ENCODE measurements at places on chromosomes 13 and 19.
A peak's percentile ranks its signal among the peaks of the same experiment; 100 is the strongest.

DNA sequence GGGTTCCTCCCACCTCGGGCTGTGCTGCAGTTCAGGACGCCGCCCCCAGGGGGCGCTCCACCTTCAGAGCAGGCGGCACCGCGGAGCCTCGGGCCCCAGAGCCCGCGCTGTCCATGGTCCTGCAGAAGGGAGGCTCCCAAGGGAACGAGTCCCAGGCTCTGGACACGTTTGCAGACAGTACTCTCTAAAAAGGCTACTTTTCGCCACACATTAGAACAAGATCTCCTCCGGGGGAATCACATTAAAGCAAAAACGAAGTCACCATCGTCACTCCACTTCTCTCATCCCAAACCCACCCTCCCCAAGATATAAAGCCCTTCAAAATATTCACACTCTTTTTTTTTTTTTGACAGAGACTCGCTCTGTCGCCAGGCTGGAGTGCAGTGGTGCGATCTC, 4.6 kb upstream of the SIGLEC10 start:
- peak; percentile 82 for DNase-seq

DNA sequence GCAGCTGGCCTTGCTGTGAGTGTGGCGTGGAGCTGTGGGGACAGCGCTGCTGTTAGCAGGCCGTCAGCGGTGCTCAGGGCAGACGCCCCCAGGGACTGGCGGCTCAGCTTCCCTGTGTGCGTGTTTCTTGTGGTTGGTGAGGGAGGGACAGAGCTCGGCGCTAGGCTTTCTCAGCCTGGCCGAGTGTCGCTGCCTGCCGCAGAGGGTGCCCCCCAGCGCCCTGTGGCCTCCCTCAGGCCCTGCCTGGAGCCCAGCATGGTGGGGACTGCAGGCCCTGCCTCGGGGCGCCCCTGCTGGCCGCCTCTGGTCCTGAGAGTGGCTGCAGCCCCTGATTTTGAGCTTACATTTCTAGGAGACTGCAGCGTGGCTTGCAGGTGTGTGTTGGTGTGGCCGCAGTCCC, 35.5 kb downstream of the DOT1L start:
- DNase-seq = no peak

DNA sequence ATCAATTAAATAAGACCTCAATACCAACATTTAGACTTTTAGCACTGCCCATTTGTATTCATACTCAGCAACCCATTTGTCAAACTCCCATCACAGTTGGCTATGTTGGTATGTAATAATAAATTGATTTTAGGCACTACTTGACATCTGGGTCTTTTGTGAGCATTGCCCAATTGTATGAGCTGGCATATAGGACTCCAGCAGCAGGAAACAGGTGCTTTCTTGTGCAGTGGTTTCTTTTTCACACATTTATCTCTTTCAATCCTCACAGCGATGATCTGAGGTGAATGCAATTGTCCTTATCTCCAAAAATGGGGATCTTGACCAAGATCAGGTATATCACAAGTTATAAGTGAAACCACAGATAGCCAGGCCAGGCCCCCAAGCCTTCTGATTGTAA, 96.9 kb upstream of the OXGR1 start:
- DNase-seq = no peak

DNA sequence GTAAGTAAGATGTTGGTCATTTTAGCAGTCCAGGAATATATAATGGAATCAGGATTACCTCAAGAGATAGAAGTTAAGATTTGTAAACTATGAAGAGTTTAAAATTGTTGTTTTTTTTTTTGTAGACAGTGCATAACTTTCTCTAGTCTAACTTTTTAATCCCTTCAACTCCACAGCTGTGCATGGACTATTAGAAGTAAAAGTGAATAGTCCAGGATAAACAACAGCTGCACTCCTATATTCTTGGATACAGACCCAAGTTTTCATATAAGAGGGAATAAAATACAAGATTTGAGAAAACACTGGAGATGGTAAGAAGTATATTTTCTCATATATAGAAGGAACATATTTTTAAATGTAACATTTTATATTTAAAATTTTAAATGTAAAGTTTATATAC, 1509.9 kb downstream of the SLITRK5 start:
- DNase-seq = no peak

GRCh38 chr13:94342436-94343242, 136.8 kb downstream of the DCT start:
- DNase-seq = no peak

GRCh38 chr19:53332484-53332883, 1.1 kb upstream of the ZNF845 start:
- no peak for DNase-seq

- DNase-seq = peak; percentile 80
Measured at GRCh38 chr13:20902438-20903163, at the start of gene XPO4. Gene XPO4, minus strand, starts transcription at chr13:20902746. Its CDS starts 8 bp downstream, at chr13:20902738.

DNA sequence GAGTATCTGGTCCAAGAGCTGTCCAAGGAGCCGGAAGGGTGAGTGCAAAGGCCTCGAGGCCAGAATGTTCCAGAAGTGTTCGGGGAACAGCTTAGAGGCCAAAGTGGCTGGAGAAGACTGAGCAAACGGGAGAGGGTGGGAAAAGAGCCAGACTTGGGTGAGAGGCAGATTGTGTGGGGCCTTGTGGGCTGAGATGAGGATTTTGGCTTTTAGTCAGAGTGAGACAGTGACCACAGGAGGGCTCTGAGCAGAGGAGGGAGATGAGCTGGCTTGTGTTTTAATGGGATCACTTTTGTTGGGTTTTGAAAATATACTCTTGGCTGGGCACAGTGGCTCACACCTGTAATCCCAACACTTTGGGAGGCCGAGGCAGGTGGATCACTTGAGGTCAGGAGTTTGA, 5.6 kb downstream of the NANOS2 start:
- DNase-seq = no peak

DNA sequence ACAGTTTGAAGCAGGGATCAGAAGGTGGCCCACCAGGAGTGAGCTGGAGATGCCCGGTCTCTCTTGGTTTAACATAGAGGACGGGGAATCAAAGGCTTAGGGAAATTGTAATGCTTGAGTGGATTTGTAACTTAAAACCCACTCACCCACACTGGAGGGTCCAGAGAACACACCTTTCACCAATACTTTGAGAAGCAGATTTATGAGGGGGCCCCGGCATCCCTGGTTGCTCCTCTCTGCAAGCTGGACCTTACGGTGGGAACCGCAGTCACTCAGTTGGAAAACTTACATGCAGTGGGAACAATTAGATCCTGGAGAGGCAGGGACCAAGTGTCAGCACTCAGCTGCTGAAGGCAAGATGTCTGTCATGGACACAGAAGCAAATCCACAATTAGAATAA, 20.5 kb downstream of the PPP5C start:
- DNase-seq = no peak

DNA sequence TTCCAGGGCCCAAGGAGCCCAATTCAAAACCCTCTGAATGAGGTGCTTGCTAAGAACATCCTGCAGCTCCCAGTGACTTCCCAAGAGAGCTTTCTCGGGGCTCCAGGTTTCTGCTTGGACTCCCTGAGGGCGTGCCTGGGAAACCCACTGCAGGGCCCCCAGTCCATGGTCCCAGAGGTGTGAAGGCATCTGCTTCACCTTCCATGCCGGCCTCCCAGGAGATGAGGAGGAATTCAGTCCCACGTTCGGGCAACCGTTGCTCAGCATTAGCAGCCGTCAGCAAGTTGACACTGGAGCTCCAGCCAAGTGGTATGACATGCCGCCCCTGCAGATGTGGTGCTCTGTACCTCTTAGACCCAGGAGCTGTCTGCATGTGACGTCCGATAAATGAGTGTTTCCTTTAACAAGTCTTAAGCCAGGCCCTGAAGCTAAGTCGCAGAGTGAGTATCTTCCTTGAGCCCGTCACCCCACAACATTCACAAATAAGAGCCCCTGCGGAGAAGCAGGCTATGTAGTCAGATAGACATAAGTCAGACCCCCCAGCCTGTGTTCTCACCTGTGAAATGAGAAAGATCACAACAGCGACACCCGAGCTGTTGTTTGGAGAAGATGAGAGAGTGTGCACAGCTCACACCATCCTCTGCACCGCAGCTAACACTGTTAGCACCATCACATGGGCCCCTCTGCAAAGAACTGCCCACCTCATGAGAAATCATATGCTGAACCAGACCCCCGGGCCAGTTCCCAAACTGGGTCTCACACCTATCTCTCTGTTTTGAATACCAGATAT, 150.3 kb downstream of the KATNAL1 start:
- no peak for DNase-seq

DNA sequence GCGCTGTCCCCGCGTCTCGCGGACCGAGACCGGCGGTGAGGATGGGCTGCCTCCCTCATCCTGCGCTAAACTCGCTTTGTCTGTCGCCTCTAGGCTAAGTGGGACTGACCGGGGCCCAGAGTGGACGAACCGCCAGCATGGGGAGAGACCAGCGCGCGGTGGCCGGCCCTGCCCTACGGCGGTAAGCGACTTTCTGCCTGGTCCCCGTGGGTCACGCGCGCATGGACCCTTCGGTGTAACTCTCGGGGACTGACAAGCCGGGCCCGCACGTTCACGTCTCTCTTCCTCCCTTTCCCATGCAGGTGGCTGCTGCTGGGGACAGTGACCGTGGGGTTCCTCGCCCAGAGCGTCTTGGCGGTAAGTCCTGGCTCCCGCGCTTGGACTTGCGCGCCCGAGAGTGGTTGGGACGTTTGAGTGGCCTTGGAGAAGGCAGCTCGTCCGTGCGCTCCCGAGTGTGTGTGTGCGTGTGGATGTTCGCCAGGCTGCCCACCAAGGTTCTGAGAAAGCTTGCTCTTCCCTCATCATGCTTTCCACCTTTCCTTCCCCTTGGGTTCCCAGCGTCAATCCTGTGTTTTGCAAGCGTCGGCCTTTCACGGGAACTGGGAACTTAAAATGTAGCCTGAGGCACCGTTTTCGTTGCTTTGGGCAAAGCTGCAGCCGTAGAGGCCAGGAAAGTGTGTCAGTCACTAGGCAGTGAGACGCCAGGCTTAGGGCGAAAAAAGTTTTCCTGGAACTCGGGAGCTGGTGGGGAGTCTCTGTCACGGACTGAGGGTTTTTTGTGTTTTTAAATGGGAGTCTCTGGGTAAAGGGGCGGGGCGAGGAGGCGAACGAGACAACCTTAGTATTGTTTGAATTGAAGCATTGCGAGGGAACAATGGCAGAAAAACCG, 927 bp downstream of the COL4A2 start:
- no peak for DNase-seq

GRCh38 chr13:39322836-39323585, 280.0 kb downstream of the LHFPL6 start:
- no peak for DNase-seq

- peak; percentile 31 for DNase-seq
Measured at GRCh38 chr19:35963514-35963913, 27.3 kb downstream of the LRFN3 start.

DNA sequence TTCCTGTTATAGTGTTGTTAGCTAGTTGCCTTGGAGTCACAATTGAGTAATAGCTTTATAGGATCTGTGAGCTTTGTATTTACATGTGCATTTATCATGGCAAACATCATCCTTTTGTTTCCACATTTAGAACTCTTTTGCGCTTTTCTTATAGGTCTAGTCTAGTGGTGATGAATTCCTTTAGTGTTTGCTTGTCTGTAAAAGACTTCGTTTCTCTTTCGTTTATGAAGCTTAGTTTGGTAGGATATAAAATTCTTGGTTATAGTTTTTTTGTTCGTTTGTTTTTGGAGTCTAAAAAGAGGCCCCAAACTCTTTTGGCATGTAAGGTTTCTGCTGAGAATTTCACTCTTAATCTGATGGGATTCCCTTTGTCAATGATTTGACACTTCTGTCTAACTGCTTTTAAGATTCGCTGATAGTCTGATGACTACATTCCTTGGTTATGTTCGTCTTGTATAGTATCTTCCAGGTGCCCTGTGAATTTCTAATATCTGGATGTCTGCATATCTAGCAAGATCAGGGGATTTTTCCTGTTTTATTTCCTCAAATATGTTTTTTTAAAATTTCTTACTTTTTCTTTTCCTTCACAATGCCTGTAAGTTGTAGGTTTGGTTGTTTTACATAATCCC, 20.2 kb downstream of the DNAJC3 start:
- no peak for DNase-seq

DNA sequence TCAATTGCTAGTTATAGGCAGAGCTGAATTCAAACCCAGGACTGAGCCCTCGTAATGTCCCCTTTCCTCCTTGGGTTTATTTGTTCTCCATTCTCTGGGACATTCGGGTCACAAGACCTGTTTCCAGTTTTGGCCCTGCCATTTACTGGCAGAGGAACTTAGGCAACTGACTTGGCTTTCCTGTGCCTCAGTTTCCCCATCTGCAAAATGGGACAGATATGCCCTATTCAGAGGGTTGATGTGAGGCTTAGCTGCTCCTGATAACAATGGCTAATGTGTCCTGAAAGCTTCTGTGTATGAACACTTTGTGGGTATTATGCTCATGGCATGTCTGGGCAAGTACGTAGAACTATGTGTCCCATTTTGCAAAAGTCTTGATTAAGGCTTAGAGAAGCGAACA, 996 bp downstream of the ZNF524 start:
- no peak for DNase-seq

DNA sequence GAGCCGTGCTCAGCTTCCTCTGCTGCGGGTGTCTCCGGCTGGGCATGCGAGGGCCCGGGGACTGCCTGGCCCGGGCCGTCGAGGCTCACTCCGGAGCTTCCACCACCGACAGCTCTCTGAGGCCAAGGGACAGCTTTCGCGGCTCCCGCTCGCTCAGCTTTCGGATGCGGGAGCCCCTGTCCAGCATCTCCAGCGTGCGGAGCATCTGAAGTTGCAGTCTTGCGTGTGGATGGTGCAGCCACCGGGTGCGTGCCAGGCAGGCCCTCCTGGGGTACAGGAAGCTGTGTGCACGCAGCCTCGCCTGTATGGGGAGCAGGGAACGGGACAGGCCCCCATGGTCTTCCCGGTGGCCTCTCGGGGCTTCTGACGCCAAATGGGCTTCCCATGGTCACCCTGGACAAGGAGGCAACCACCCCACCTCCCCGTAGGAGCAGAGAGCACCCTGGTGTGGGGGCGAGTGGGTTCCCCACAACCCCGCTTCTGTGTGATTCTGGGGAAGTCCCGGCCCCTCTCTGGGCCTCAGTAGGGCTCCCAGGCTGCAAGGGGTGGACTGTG, 1.2 kb downstream of the S1PR4 start:
- no peak for DNase-seq

- no peak for DNase-seq
Measured at GRCh38 chr13:113963376-113963775, 10.5 kb downstream of the C13orf46 start.

GRCh38 chr13:98476538-98476966, 100.4 kb downstream of the STK24 start:
- peak; percentile 86 for DNase-seq

- no peak for DNase-seq
Measured at GRCh38 chr13:75666646-75667351, 30.7 kb downstream of the LMO7 start.

- DNase-seq = no peak
Measured at GRCh38 chr19:40688987-40689338, 1.5 kb downstream of the NUMBL start.

- DNase-seq = no peak
Measured at GRCh38 chr13:76004416-76004815, 368.3 kb downstream of the LMO7 start.

DNA sequence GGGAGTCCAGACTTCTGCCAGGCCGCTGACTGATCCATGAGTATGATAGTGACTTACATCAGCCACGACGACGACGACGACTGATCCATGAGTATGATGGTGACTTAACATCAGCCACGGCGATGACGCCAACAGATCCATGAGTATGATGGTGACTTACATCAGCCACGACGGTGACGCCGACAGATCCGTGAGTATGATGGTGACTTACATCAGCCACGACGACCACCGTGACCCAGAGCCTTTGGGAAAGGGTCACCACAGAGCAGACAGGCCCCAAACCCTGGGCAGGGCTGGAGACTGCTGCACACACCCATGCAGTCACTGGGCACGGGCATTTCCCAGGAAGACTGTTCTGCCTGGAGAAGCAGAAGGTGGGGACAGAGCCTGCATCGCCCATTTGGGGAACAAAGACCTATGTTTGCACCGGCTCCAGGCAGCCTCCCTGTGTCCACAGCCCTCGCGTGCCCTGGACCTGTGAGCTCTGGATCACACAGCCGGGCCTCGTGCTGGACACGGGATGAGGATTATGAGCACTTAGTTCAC, 130.9 kb upstream of the SPACA7 start:
- DNase-seq = no peak

All from CD4-positive, alpha-beta T cell treated with Interleukin-1 beta for 1 hour (primary cell).